ENCODE measurements at places on chromosomes 1 and 21. TPM values are rescaled to one million over a fixed set of nuclear protein-coding genes. Genes with fewer than 3 reads are reported as not detected.
A peak's percentile ranks its signal among the peaks of the same experiment; 100 is the strongest.

POU3F1 gene
- total RNA-seq: 9.4 TPM

DNA sequence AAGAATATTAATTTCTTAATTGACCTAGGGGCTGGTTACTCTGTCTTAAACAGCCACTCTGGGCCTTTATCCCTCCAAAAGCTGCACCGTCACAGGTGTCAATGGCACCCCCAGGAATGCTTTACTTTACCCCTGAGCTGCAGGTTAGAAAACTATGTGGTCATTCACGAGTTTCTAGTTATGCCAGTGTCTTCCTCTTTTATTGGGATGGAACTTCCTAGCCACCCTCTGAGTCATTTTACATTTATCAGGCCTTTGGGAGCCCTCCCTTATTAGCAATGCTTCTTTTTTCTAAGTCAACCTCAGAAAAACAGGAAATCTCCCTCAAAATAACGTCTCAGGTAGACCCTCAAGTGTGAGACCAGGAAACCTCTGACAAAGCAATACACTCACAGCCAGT lies 59.4 kb upstream of the USH2A start:
- no peak for DNase-seq

- peak; percentile 40 for DNase-seq
Measured at GRCh38 chr1:226082959-226083301, 20.4 kb downstream of the H3-3A start.

HSD3B1 gene
- total RNA-seq: not detected

- no peak for DNase-seq
Measured at GRCh38 chr1:68225781-68226180, 6.5 kb downstream of the WLS start.

DNA sequence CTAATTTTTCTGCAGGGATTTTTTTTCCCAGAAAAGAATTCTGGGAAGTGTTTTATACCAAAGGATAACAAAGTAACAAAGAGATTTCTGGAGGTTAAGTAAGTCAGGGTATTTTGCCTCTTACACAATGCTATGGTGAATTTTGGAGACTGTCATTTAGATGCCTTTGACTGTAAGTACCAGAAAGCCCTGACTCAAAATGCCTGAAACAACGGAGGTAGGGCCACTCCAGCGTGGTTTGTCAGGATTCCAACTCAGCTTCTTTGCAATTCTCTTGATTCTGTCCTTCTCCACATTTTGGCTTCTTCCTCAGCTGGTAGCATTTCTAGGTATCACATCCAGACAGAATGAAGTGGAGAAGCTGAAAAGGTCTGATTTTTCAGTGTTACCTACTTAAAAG lies 106.5 kb downstream of the UCHL5 start:
- no peak for DNase-seq

DNA sequence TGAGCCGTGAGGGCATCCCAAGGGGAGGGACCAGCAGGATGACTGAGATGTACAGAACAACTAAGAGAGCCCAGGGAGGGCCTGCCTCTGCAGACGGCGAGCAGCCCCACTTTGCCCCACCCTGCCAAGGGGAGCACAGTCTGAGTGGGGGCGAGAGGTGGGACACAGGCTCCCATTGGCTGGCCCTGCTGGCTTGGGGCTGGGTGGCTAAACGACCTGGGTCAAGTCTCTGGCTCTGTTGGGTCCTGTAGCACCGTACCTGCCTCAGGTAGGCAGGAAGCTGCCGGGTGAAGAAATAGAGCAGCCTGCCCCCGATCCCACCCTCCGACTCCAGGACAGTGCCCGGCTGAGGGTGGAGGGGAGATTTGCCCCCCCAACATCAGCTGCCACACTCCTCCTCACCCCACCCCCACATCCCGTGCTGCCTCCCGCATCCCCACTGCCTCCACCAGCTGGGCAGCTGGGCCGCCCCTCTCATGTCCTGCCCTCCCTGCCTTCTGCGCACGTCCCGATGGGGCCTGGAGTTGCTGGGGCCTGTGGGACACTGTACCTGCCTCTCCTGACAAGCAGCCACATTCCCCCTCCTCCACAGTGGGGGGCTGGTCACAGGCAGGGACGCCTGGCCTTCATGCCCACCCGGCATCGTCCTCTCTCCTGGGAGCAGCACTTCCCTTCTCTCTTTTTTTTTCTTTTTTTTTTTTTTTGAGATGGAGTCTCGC lies 12.6 kb upstream of the PLEKHG5 start:
- no peak for DNase-seq

GRCh38 chr21:27275294-27275927 lies 308.5 kb upstream of the ADAMTS5 start:
- no peak for DNase-seq

GRCh38 chr1:207364614-207365013 lies 43.1 kb downstream of the CD55 start:
- no peak for DNase-seq

RALGPS2 gene
- total RNA-seq: 91.1 TPM

GRCh38 chr1:101002551-101002950 lies 23.0 kb downstream of the DPH5 start:
- DNase-seq: no peak

DNA sequence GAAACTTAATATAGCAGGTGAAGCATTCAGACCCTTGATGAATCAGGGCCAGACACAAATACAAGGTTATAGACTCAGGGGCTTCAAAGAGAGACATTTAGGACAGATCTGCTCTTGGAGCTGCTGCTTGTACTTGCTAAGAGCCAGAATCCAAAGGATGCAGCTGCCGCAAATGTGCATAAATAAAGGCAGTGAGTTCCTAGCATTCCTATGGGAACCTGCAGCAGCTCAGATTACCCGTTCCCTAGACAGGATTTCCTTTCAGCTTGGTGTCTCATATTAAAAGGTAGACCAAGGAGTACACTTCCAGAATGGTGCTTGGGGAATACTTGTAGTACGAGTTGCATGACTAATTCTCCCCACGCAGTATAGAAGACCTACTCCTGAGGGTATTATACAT lies 9.7 kb upstream of the LRRC53 start:
- no peak for DNase-seq

CRNN gene
- not detected for total RNA-seq

DNA sequence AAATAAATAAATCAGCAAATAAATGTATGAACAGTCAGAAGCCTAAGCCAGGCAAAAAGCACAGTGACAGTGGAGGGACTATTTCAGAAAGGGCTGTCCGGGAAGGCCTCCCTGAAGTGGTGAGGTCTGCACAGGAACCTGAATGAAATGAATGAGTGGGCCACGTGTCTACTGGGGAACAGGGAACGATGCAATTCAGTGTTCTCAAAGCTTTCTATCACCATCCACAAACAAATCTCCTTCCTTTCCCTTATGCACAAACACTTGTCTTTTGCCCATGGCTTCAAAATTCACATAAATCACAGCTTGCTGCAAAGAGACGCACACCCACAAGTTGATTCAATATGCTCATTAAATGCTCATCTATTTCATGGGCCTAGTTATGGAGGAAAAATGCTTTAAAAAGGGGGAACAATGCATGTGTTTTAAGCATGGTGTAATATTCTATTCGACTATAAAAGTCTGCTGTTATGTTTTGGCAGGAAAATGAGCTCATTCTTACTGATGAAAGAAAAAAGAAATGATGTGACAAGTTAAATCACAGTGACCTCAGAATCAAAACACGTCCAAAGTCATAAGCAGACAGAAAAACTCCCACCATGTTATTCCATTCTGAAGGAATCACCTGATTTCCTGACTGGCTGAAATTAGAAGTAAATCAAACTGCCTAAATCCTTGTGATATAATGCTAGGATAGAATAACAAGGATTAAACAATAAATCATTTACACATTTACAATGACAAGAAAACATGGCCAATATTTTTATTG lies 21.6 kb downstream of the URB1 start:
- DNase-seq: no peak

- no peak for DNase-seq
Measured at GRCh38 chr1:230283678-230284077, 142.5 kb downstream of the PGBD5 start.

GRCh38 chr1:48844187-48844586 lies 67.5 kb upstream of the BEND5 start:
- DNase-seq: no peak

DNA sequence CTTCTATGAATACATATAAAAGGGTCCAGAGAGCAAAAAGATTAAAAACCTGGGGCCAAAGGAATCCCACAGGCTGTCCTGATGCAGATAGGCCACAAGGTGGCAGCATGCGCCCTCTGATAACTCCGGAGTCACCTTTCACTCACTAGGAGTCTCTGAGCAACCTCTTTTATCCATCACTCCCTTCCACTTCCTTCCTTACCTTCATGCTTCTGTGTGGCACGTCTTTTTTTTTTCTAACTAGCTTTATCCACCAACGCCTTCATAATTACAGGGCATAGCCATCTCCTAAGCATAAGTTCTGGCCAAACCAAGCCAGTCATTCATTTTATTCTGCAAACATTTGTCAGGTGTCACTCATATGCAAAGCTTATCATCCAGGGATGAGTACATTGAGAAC lies 3.9 kb upstream of the PGLYRP4 start:
- peak; percentile 31 for DNase-seq

DNA sequence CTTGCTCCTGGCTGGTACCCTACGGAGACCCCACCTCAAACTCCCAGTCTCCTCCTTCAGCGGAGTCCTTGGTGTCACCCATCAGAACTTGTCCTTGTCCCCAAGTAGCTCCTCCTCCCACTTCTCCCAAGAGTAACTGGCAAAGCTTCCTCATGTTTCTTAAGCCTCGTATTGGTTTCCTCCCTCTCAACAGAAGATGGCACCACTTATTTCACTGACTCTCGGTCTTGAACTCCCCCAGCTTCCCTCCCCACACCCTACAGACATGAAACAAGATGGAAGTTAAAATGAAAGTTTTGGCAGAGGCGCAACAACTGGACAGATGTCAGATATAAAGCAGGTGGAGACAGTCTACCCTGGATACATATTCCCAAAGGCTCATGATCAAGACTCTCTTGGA lies 13.4 kb downstream of the RAB7B start:
- DNase-seq: no peak

CHI3L1 gene
- total RNA-seq: 1.6 TPM

- DNase-seq: no peak
Measured at GRCh38 chr1:27542463-27543273, 52.7 kb upstream of the WASF2 start.

NT5C1A gene
- total RNA-seq: 0.94 TPM

DPT gene
- total RNA-seq: not detected

GRCh38 chr1:207619871-207620542 lies 24.9 kb upstream of the CR1L start:
- no peak for DNase-seq

GRCh38 chr21:45876381-45877170 lies 105.0 kb upstream of the COL6A1 start:
- DNase-seq: no peak

GRCh38 chr1:230772457-230773395 lies 25.5 kb downstream of the CAPN9 start:
- DNase-seq: peak; percentile 66

RHD gene
- total RNA-seq: 0.16 TPM

DNA sequence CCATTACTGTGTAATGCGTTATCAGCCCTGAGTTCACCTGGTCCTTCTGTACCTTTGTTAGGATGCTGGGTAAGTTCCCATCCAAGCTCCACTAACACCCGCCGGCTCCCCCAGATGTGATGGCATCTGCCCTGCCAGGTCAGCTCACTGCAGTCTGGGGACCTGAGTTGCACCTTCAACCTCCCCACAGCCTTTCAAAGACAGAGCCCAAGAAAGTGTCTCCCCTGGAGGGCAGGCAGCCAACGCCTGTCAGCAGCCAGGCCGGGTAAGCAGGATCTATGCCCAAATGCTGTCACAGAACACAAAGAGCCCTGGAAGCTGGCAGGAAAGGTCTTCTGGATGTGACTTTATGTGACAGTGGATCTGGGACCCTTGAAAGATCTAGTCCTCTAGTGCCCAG lies 13.7 kb downstream of the MRAP start:
- no peak for DNase-seq

DNA sequence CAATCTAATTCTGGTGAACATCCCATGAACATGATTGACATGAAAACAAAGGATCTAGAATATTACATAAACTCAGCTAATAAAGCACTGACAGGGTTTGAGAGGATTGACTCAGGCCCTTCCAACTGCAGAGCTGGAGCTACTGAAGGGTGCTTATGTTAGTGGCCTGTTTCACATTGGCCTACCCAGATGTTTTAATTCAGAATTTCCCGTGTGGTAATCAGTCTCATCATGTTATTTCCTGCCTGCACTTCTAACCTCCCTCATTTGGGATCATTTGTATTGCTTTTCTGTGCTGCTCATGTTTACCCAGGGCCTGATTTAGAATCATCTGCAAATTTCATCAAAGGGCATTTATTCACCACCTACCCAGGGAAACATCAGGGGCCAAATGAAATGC lies 270.3 kb downstream of the PLPP3 start:
- no peak for DNase-seq

GRCh38 chr1:93689521-93690223 lies 8.0 kb upstream of the BCAR3 start:
- DNase-seq: no peak

GRCh38 chr1:236150986-236151385 lies 8.6 kb downstream of the GPR137B start:
- no peak for DNase-seq

DNA sequence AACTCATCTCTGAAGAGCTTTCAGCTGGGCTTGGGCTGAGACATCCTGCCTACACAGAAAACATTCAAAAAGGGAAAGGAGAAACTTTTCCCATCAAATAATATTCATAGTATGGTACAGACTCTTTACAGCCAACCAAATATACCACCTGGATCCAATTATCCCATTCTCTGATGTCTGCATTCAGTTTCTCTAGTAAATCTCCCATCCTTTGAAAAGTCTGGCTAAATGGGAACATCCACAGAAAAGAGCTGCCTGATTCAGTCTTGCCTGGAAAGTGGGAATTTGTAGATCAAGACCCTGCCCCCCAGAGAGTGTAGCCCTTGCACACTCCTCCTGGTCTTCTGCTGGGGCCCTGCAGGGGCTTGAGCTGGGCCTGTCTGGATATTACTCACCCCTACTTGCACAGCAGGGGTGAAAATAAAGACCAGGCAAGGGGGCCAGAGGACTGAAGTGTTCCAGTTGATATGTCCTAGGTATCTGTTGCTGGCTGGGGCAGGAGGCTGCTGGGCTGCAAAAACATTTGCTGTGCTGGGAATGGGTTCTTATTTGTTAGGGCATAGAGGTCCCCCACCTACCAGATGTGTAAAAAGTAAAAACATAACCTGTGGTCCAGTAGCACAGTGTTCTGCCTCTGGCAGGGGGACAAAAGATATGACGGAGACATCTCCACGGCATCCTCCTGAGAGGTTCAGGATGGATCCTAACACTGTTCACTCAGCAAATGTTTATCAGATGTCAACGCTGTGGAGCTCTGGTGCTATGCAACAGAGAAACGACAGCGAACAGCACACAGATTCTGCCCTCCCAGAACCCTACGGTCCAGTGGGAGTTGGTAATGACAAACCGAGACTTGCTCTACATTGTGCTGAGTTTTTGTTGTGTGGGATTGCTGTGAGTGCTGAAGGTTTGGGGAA lies 140.3 kb downstream of the PLXNA2 start:
- DNase-seq: no peak

GRCh38 chr1:67830226-67830625 lies 3.0 kb downstream of the GNG12 start:
- DNase-seq: no peak
